ENCODE measurements at places on chromosomes 12 and 14. TPM values are rescaled to one million over a fixed set of nuclear protein-coding genes. Genes with fewer than 3 reads are reported as not detected.

Gene IRAK3
- 0.29 TPM for total RNA-seq

Gene KIF26A
- 43.0 TPM for total RNA-seq

GRCh38 chr12:78392918-78393317 lies 471.7 kb upstream of the SYT1 start:
- no peak for DNase-seq

DNA sequence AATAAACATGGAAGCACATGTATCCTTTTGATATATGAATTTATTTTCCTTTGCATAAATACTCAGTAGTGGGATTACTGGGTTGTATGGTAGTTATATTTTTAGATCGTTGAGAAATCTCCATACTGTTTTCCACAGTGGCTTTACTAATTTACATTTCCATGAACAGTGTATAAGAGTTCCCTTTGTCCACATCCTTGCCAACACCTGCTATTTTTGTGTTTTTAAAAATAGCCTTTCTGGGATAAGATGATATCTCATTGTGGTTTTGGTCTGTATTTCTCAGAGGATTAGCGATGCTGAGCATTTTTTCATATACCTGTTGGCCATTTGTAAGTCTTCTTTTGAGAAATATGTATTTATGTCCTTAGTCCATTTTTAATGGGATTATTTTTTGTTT lies 329.2 kb upstream of the KITLG start:
- no peak for DNase-seq

- peak; percentile 42 for DNase-seq
These were observed 350.8 kb upstream of the STXBP6 start for GRCh38 chr14:25400607-25401206.

- DNase-seq: no peak
These were observed 218.2 kb downstream of the TMTC3 start for GRCh38 chr12:88360343-88360742.

GRCh38 chr14:33950320-33951182 lies at the start of gene EGLN3:
Gene EGLN3, minus strand, starts transcription at chr14:33951074. Its CDS starts 322 bp downstream, at chr14:33950752.
- DNase-seq: peak; percentile 96
